ENCODE measurements at places on chromosomes 12 and 14. TPM values are rescaled to one million over a fixed set of nuclear protein-coding genes. Genes with fewer than 3 reads are reported as not detected.

DNA sequence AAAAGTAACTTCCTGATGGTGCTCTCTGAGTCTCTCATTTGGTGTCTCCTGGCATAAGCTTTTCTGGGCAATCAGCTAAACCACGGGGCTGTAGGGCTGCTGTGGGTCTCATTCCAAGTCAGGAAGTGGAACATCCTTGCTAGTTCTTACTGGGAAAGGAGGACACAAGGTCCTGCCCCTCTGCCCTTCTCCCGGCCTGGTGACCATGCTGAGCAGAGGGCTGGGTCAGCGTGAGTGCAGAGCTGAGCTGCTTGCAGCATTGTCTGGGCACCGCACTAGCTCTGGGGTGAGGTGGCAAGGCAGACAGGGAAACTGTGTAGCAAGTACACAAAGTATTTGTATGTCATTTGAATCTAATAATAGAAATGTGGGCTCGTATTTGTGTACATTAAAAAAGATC is 45.0 kb upstream of the ASPG start:
- DNase-seq: no peak

- DNase-seq: no peak
These were observed 25.2 kb downstream of the SRGAP1 start for GRCh38 chr12:63869656-63870055.

- no peak for DNase-seq
These were observed 102.7 kb upstream of the MAP1LC3B2 start for GRCh38 chr12:116456330-116457082.

- no peak for DNase-seq
These were observed 33.8 kb downstream of the KCNK10 start for GRCh38 chr14:88289234-88289633.

DNA sequence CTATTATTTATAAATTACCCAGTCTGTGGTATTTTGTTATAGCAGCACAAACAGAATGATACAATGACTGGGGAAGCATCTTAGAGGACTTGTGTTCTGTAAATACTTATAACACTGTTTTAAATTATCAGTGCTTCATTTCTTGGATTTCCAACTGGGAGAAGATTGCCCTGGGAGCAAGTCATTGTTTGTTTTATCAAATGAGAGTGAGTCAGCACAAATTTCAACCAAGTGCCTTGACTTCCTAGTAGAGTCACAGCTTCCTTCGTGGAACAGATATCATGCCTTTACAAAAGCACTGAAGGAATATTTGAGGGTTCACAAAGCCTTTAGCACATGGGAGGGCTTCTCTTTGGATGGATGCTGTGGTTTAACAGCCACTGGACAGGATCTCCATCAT is 234.1 kb downstream of the KTN1 start:
- no peak for DNase-seq

GRCh38 chr12:19819231-19819630 is 379.9 kb downstream of the AEBP2 start:
- DNase-seq: no peak

- DNase-seq: no peak
These were observed 1.3 kb downstream of the GPN3 start for GRCh38 chr12:110466791-110467190.

GRCh38 chr12:69343357-69343756 is 4.8 kb upstream of the LYZ start:
- no peak for DNase-seq

DNA sequence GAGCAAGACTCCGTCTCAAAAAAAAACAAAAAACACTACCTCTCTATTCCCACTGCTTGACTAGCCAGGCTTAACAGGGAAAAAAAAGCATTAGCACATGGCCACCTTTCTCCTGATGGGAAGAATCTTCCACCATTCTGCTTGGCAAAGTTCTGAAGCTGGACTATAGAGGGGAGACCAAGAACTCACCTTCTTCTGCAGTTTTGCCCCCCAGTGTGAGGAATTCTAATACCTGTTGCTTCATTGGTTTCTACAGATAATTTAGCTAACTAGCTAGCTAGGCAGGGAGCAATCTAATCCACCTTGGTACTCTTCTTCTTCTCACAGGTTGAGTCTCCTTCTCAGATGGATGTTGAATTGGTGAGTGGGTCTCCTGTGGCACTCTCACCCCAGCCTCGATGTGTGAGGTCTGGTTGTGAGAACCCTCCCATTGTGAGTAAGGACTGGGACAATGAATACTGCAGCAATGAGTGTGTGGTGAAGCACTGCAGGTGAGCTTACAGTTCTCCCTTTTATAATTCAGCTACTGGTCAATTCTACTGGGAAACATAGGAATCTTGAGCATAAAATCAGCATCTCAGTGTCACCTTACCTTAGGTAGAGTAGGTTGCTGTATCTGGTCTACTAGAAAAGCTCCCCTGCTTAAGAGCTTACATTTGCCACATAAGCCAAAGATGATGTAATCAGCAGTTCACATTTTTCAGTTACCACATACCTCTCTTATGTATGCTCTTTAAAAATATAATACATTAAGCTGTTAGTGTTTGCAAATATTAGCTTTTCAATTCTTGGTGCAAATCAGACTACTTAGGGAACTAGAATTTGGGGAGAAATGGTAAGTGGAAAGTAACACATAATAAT is 16.0 kb downstream of the METTL3 start:
- DNase-seq: no peak

- no peak for DNase-seq
These were observed 18.3 kb downstream of the SDS start for GRCh38 chr12:113385282-113385882.

DNA sequence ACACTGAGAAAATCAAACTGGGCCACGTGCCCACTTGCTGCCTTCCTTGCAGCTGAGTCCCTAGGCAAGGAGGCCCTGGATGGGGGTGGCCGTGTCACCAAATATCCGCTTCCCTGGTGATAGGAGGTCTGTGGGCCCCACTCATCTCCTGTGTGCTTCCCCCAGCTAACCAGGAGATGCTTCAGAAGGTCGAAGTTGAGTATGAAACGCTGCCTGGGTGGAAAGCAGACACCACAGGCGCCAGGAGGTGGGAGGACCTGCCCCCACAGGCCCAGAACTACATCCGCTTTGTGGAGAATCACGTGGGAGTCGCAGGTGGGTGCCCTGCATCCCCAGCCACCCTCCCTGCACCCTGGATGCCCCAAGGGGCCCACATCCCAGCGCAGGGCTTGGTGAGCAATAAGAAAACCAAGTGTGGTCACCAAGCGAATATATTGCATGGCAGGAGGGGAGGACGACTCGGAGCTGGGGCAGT is 6.8 kb upstream of the SIVA1 start:
- DNase-seq: no peak

- DNase-seq: no peak
These were observed 63.2 kb downstream of the PLEKHA5 start for GRCh38 chr12:19192710-19193109.

DNA sequence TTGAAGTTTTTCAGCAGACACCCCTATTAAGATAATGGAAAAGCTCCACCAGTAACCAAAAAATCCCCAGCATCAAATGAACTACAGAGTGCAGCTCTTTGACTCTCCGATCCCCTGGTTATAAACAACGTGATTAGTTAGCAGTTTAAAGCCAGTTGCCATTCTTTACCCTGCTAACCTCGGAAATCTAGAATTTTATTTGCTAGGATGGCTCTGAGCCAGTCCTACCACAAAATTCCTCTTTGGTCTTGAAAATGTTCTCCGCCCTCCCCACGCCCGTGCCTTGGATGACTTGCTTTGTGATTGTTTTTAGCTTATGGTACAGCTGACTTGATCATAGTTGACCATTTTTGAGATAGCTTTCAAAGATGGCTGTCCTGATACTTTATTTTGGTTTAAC is 1.2 kb downstream of the KLHDC2 start:
- DNase-seq: peak; percentile 40

GRCh38 chr12:46908236-46908935 is 82.6 kb upstream of the SLC38A4 start:
- peak; percentile 10 for DNase-seq

DNA sequence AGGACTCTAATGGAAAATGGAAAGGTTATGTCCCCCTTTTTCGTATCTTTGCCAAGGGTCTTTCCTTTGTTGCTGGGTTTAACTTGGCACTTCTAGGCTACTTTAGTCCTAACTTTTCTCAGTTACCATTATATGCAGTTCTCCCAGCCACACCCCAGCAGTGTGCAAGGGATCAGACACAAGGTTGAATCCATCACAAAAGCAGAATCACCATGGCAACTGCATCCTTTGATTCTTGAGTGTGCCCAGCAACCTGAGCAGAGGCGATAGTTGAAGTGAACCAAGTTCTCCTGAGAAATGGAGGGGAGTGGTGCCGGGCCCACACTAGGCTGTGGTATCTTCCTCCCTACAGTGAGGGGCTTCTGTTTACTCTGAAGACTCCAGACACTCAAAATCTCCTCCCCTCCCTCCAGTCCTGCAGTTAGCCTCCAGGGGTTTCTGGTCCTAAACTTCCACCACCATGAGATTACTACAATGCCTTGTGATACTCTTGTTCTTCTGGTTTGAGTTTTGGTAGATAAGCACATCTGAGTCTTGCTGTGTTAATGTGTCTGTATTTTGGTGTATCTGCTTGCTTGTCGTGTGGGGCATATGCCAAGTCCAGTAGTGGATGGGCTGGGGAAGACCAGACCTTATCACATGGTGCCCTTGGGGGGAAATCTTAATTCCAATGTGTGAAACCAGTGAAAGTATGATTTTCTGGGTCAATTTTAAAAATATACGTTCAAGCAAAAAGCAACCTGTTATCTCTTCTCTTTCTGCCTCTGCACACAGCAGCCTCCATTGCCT is 183.9 kb downstream of the CACNA1C start:
- no peak for DNase-seq

- no peak for DNase-seq
These were observed 65.1 kb upstream of the KTN1 start for GRCh38 chr14:55514819-55515490.

- no peak for DNase-seq
These were observed 30.1 kb upstream of the ABCC9 start for GRCh38 chr12:21971344-21971743.

- DNase-seq: no peak
These were observed 87.5 kb upstream of the MON2 start for GRCh38 chr12:62379026-62379722.

GRCh38 chr14:90228478-90228877 is 27.9 kb upstream of the PSMC1 start:
- DNase-seq: no peak

- DNase-seq: no peak
These were observed 57.9 kb upstream of the SLC38A2 start for GRCh38 chr12:46430340-46430948.

DNA sequence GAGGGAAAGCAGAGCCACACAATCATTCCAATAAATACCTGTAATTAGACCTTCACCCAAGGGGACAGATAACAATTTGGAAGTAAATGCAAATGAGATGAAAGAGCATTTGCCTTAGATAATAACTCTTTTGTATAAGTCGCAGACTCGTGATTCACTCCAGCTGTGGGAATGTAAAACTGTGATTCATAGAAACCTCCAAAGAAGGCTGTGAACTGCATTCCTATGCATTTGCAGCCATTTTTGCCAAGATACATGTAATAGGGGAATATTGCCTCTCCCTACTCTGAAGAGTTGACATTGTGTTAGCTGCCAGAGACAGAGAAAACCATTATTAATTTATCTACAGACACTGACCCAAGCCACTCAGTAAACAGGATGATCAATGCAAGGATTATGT is 181.9 kb upstream of the ARHGAP5 start:
- DNase-seq: no peak

DNA sequence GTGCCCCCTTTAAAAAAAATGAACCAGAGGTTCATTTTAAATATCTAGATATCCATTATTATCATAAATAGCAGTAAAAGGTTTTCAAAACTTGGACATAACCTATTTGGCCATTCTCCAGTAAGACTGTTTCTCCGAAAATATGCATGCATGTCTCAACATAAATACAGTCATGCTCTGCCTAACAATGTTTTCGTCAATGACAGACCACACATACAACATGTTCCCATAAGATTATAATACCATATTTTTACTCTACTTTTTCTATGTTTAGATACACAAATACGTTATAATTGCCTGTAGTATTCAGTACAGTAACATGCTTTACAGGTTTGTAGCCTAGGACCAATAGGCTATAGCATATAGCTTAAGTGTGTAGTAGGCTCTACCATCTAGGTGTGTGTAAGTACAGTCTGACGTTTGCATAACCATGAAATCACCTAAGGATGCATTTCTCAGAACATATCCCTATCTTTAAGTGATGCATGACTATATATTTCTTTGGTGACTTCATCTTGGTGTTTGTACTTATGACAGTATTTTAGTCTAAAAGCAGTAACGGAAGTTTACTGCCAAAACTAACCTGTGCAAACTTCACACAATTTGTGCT is 3.2 kb downstream of the TMEM19 start:
- DNase-seq: no peak

DNA sequence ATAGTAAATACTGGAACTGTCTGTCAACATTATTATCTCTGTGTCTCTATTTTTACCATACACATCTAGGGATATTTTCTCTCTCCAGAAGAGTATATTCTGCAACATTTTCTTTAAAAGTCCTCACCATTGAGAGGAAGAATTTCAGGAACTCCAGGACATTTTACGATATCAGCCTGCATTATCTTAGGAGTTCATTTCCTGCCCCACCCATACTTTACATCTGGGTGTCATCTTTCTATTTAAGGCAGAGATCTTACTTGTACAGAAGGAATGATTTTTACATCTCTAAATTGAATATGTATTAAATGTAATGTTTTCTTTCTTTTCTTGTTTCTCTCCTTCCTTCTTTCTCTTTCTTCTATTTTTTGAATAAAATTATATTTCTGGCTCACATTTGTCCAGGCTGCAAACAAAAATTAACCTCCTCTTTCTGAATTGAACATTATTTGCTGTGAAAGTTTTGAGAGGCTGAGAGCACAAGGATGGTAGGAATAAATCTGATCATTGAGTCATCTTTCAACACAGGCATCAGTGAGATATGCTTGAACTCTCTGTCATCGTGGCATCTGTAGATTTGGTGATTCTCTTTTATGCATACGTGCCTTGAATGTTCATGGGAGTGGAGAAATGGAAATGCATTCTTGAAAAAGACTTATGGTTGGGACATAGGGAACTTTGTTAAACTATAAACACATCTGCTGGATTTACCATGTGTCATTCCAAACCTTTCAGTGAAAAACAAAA is 753.6 kb downstream of the SLC16A7 start:
- no peak for DNase-seq

DNA sequence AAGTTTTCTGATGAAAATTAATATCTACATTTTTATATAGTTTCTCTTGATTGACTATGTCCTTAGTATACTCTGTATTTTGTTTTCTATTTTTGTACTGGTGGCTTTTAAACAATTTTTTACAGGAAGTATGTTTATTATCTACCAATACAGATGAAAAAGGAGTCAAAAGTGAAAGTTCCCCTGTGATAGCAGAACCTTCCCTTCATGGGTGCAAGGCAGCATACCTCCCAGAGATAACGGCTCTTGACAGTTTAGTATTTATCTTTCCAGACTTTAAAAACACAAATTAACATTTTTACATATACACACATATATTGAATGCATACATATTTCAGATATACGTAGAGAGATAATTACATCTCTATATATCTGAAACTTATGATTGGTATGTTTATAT is 17.1 kb upstream of the FAM234B start:
- DNase-seq: no peak

- DNase-seq: no peak
These were observed 380.5 kb upstream of the GARIN6 start for GRCh38 chr12:99267038-99267437.

GRCh38 chr12:1929241-1929984 is 11.0 kb upstream of the CACNA2D4 start:
- no peak for DNase-seq

The TAS2R9 gene
- total RNA-seq: not detected

The PLD4 gene
- 1.1 TPM for total RNA-seq

The RNASE2 gene
- not detected for total RNA-seq

The PLA2G1B gene
- not detected for total RNA-seq

The MARCHF9 gene
- total RNA-seq: 1.5 TPM

The CD163L1 gene
- 3.4 TPM for total RNA-seq

The HNF1A gene
- 16.5 TPM for total RNA-seq

The TAS2R8 gene
- total RNA-seq: not detected

The TPH2 gene
- not detected for total RNA-seq

The KRT83 gene
- total RNA-seq: not detected
